A549 (cell line): ENCODE measurements at places on chromosomes 5 and 9. TPM values are rescaled to one million over a fixed set of nuclear protein-coding genes. Genes with fewer than 3 reads are reported as not detected.

Gene C9orf50
- 0.05 TPM in 1 of 3 replicates, not detected in the others for polyA plus RNA-seq

Gene KCTD16
- polyA plus RNA-seq: 0.10 to 0.17 TPM (median 0.15 TPM) in 3 replicates

Gene PHYHD1
- 0.12 TPM in 1 of 3 replicates, not detected in the others for polyA plus RNA-seq

Gene DRD1
- 0.85 to 0.90 TPM (median 0.87 TPM) in 3 replicates for polyA plus RNA-seq

Gene MEIKIN
- not detected in 3 replicates for polyA plus RNA-seq

Gene SOX30
- polyA plus RNA-seq: 0.08 TPM in 2 of 3 replicates, not detected in the other

Gene SAPCD2
- 13.1 to 16.4 TPM (median 14.6 TPM) in 3 replicates for polyA plus RNA-seq

Gene RNF20
- polyA plus RNA-seq: 31.8 to 32.4 TPM (median 32.3 TPM) in 3 replicates

Gene ARL14EPL
- 0.05 to 0.12 TPM (median 0.12 TPM) in 3 replicates for polyA plus RNA-seq

Gene CCDC192
- not detected in 3 replicates for polyA plus RNA-seq

Gene CCDC183
- polyA plus RNA-seq: 0.58 to 1.1 TPM (median 0.90 TPM) in 3 replicates

Gene DEPDC1B
- 15.9 to 18.5 TPM (median 17.4 TPM) in 3 replicates for polyA plus RNA-seq

Gene NTNG2
- polyA plus RNA-seq: 0.46 to 1.1 TPM (median 0.52 TPM) in 3 replicates
